Psoas muscle (tissue), 8 donors: ENCODE measurements at places on chromosomes 6 and 20.

GRCh38 chr6:108210556-108210955, 44.7 kb downstream of the NR2E1 start:
- DNase-seq = no peak

DNA sequence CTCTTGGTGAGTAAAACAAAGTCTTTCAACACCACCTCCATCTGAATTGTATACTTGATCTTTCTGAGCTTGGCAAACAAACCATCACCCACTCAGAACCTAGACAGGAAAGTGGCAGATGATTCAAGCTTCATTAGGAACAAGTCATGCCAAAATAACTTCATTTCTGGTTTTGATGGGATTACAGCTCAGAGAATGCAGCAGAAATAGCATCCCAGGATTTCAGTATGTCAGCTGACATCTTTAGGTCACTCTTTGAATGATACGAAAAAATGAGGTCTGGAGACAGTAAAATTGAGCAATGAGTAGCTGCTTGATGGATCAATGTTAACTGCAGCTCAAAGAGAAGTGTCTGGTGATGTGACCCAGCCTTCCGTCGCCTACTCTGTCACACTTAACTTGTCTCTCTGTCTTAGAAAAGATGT, 92.4 kb downstream of the GJA10 start:
- no peak for DNase-seq

DNA sequence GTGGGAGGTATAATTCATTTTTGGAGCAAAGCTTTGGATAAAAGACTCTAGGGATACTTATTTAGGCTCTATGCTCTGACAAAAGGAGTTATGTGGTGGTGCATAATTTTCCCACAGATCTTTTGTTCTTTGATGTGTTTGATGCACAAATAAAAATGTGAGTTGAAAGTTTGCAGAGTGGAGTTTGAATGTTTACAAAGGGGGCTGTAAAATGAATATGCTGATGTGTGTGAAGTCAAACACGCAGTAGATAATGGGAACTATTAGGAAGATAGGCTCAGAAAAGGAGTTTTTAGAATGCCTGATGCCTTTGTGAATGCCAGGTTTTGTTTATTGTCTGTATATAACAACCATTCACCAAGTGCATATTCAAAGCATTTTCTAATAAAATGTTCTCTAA, 545.0 kb upstream of the EPHA7 start:
- DNase-seq = no peak

DNA sequence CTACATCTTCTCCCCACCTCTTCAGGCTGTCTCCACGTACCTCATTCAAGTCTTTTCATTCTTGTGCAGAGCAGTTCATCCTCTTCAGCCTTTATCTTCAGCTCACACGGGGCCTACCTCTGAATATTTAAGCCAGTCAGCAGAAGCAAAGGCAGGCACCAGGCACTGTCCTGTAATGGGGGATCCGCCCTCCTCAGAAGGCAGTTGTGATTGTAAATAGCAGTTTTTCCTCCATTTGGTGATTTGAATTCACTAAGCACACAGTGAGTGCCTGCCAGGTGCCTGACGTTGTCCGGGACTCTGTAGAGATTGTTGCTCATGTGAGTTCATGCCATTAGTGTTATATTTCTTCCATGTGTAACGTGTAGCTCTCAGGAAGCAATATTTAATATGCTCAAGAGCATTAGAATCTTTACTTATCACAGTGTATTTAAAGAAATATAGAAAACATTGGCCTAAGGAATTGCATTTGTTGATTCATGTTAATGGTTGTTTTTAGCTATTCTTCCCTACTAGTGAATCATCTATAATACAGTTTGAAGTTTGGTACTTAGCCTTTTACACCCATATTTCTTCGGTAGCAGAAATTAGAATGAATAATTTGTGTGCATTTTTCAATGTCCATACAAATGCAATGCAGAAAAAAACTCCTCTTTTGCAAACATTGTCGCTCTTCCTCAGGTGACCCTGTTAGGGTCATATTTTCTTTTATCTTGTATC, 17.9 kb downstream of the BPHL start:
- no peak for DNase-seq

- DNase-seq = no peak
Observed at GRCh38 chr20:32917191-32917950, 58.6 kb downstream of the EFCAB8 start.

GRCh38 chr6:32854376-32855178, 585 bp downstream of the PSMB9 start:
- no peak for DNase-seq

DNA sequence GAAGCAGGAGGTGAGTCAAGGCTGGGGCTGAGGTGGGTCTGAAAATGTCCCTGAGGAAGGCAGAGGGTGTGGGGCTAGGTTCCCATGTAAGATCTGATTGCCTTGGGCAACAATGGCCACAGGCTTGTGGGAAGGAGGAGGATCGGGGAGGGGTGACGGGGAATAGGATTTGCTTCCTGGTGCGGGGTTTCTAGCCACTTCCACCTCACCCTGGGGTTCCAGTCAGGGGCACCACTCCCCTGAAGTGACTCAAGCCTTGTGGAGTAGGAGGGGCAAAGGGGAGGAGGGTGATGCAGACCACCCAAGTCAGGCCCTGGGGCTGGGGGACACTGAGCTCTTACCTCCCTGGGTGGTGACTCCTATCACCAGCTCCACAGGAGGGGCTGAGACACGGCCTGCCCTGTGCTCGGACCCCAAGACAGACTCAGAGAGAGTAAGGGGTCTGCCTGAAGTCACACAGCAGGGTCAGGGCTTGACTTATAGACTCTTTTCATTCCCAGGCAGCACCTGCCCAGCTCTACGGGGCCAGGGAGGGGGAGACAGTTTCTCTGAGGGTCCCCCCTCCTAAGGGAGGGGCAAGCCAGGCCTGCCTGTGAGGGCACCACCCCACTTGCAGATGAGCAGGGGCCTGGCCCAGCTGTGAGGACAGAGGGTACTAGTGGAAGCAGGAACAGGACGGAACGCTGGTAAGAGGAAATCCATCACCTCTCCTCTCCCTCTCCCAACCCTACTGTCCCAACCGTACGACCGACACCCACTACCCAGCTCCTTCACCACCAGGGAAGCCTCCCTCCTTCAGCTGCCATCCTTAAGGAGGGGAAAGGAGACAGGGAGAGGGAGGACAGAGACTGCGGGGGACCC, 12.4 kb upstream of the SPDEF start:
- DNase-seq = no peak

DNA sequence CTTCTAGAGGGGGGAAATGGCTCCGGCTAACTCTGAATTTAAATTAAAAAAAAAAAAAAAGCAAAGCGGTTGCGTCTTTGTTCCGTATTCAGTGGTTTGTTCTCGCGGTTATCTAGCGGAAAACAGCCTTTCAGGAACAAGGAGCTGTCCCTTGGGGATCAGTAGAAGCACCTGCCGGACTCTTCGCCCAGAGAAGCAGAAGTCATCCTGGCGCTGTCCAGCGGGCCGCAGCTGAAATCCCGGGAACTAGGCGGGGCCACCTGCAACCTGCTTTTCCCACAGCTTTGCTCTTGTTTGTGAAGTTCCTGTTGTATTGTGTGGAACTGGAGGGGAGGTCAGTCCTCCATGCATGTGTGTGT, 43.9 kb upstream of the GJE1 start:
- DNase-seq = peak; percentile 46

DNA sequence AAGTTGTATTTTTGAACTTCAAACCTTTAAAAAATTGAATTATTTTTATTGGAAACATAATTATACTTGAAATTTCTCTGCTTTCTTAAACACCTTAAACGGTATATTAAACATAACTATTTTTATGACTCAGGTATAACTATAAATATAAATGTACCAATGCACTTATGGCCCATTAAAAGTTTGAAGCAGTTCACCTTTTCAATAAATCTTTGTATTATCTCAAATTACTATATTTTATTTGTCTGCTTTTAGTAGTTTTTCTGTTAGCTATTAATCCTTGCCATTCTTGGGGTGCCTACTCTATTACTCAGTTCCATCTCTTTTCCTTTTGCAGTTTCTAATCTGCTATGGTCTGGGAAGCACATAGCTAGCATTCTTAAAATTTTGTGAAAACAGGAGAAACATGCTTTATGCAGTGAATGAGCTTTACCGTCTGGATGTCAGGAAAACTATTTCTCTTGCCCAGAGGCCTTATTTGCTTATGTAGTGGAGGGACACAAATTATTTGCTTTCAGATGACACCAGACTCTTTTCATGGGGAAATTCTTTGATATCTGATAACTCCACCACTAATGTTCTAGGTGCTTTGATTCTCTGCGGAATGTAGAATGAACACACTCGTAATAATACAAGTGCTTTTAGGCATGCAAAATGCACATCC, 378.9 kb upstream of the CITED2 start:
- no peak for DNase-seq

DNA sequence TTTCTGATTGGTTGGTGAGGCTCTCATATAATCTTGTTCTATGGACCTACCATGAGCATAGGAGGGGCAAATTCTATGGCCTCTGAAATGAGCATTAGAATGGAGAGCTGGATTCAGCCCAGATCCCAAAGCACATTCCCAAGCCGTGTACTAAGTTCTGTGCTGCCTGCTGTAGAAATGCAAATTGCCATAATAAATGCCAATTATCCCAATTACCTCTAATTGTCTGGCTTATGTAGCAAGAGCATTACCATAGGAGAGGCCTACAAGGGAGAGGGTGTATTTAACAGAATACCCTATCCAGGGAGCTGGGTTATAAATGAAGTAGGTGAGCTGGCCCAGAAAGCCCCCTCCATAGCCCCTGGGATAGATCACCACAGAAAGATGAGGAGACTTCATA, 126.8 kb downstream of the LRFN2 start:
- DNase-seq = no peak

- DNase-seq = no peak
Observed at GRCh38 chr20:34472246-34472925, 43.8 kb upstream of the DYNLRB1 start.

DNA sequence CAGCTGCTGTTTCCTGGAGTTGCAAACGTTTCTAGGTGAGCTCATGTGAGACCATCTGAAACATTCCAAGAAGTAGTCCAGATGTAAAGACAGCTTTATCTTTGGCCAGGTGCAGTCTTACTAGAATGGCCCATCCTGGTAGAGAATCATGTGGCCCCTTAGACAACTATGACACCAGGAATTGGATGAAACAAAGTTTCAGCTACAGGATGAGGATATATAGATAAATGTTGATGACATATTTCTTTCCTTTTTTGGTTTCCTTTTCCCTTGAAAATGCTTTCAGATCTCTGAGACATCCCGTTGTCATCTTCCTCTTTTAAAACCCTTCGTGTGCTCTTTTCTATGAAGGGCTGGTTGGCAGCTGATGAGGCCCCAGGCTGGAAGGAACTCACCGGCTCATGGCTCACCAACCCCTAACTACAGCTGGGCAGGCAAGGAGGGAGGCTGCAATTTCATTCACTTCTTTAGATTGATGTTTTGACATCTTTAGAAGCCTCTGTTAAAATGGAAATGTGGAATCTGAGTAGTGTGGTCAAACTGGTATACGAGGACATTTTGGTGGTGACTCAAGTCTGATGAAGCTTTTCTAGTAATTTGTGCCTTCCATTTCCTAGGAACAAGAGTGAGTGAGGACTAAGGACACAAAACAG, 167.9 kb upstream of the TNFAIP3 start:
- DNase-seq = no peak

GRCh38 chr20:13996265-13996664, 949 bp downstream of the MACROD2 start:
- DNase-seq = no peak

GRCh38 chr6:7050004-7050403, 57.8 kb upstream of the RREB1 start:
- DNase-seq = no peak

DNA sequence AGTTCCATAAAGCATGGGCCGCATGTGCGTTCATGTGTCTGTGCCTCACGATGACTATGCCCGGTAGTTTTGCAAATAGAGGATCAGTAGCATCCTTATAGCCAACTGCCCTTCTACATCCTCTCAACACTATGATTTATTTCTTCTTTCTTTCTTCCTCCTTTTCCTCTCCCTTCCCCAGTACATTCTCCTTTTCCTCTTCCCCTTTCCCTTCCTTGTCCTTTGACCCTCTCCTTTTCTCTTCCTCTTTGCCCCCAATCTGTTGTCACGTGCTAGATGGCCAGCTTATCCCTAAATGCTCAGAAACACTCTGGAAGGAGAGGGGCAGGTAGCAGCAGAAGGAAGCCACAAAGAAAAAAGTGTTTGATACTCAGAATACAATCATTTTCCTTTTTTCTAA, 20.2 kb upstream of the ADGRF1 start:
- no peak for DNase-seq

DNA sequence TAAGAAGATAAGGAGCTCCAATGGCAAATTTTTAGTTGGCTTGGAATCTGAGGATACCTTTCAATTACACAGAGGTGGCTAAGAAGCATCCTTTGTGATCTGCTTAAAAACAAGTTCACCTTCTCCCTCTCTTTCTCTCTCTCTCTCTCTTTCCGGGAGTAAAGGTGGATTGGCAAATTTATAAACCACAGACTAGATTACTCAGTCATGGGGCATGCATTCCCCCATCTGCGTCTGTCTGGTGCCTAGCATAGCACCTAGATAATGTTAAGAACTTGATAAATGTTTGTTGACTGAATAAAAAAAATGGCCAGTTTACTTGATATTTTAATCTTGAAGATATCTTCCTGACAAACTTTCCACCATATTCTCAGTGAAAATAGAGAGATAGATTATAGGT, 312.3 kb downstream of the CDC5L start:
- DNase-seq = no peak

DNA sequence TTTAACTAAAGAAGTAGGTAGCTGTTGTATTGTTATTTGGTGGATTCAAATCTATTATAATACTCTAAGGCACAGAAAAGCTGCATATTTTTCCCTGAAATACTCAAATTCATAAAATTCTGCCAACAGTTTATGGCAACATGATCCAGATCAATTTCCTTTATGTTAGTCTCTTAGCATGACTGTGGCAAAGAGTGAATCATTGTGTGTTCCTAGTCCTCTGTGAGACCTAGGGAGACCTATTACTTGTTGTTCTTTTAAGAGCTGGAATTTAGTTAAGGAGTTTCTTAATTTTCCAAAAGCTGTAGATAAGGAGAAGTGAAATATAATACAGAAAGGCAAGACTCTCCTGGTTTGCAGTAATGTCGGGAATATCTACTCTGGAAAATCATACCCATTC, 149.6 kb downstream of the RIMS1 start:
- DNase-seq = no peak

DNA sequence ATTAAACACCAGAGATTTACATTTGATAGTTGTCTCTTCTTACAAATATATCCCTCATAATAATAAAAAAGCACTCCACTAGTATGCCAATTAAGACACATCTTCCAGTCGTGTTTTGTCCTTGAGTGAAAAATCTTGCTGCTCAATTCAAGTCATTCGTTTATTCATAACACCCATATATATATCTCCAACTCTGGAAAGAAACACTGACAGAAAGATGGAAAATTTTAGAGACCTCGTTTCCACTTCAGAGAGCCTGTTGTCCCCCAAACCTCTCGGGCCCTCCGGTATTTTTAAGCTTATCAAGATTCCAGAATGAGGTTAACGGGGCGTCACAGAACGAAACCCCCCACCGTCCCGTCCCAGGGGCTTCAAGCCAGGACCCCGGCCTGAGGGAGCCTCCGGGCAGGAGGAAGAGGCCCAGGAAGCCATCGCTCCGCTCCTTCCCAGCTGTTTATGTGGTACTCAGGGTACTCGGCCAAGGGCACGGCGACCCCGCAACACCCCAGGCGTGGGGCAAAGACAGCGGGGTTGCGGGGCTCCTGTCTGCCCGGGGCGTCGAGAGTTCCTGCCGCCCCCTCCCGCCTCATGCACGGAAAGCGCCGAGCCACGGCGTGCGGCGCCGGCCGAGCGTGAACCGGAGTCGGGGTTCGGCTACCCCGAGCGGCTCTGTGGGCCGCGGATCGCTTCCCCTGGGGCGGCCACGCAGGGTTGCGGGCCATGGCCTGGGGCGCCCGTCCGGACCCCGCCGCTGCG, 623 bp upstream of the SNX9 start:
- DNase-seq = peak; percentile 68

GRCh38 chr6:118042855-118043254, 135.8 kb downstream of the SLC35F1 start:
- no peak for DNase-seq
